ENCODE measurements at places on chromosomes 5 and 9.

- no peak for DNase-seq
These were observed 5.6 kb downstream of the KLHL3 start for GRCh38 chr5:137730336-137730735.

DNA sequence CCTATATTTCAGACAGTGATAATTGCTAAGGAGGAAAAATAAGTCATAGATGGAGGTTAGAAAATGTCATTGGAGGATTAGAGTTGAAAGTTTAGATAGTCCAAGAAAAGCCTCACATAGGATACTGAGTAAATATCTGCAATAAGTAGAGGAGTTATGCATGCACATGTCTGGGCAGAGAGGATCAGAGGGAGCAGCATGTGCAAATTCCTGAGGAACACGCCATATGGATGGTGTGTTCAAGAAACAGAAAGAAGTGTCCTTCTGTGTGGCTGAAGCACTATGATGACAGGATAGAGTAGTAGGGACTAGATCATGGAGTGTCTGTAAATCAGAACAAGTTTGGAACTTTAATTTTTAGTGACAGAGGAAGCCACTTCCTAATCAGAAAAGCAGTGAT, 52.2 kb downstream of the SGCD start:
- no peak for DNase-seq

DNA sequence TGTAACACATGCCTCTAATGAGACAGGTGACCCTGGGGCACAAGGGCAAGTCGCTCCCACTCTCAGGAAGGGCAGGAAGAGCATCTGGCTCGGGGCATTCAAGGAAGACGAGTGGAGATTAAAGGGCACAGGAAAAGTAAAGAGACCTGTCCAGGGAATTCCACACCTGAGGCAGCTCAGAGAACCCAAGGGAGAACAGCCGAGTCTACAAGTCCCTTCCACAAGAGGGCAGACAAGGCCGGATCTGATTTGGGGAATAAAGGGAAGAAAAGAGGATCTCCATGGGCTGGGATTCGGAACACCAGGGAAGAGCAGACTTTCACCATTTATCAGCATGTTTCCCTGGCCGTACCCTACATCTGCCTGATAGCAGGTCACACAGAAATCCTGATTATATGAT, 28.1 kb downstream of the GPX3 start:
- no peak for DNase-seq

DNA sequence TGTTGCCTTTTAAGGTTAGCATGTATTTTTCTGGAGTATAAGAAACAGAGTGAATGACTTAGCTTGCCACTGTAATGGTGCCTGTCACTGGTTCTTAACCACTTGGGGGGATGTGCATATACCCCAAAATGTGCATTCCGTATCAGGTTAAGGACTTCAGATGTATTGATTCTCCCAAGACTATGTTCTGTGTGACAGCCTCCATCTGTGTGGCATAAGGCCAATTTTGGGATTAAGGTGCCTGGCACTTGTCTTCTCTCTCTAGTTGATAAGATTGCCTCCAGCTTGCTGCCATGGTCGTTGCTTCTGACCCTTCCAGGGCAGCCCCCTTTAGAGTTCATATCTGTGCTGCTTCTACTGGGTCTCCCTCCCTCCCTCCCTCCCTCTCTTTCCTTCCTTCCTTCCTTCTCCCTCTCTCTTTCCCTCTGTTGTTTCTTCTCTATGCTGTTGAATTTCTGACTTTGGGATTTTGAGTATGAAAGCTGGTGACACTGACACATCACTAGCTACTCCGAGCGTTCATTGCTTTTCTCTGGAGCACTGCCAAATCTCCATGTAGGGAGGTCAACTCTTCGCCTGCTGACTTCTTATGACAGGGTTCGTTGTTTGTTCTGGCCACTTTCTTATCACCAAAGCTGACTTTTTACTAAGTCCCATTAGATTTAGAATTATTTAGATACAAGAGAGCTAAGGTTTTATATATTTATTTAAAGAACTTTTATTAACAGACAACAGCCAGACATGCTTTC, 31.0 kb downstream of the TNFAIP8 start:
- DNase-seq: no peak

DNA sequence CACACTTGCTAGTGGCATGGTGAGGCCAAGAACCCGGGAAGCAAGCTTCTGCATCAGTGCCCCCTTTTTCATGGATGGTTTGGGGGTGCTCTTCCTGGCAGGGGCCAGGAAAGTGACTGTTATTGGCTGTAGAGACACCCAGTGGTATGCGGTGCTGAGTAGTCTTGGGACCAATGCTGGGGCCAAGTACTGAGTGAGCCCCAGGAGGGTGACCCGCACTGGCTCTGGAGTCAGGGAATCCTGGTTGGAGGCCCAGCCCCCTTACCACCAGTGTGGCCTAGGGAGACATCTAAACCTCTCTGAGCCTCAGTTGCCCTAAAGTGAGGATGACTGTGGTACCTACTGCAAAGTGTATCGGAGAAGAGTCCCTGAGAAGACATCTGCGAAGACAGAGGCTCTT, 41.2 kb upstream of the SYNPO start:
- DNase-seq: no peak

Measured in DMS 273 treated with DMSO at 0.1 percent for 48 hours (cell line).